ENCODE measurements at places on chromosomes 7 and 10. TPM values are rescaled to one million over a fixed set of nuclear protein-coding genes. Genes with fewer than 3 reads are reported as not detected.

DNA sequence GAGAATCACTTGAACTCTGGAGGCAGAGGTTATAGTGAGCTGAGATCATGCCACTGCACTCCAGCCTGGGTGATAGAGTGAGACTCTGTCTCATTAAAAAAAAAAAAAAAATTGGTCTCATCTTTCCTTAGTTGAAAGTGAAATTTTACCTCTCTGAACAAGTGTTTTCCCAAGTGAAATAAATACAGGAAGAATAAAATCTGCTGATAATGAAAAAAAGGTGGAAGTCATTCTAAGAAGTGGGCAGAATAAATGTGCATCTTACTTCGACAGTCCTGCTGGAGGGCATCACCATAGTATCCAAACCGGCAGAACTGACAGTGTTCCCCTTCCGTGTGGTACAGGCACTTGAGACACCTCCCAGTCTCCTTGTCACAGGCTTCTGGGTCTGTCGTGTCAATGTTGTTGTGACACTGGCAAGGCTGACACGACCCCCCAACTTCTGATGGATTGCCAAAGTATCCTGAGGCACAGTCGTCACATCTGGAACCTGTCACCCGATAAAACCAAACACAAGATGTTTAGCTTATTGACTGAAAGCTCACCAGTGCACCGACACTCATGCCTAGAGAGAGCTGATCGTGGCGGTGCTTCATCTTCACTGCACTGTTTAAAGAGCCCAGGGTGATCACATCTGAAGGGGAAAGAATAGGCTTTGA lies 49.6 kb downstream of the LAMB1 start:
- no peak for DNase-seq
- peaks cover 11% of the 10 kb centered on the region for H3K36me3 ChIP-seq
- no peak overlapping the region for H3K4me3 ChIP-seq
- peak overlapping the region; percentile 23 for H3K27ac ChIP-seq
- peaks cover 29% of the 10 kb centered on the region for H3K4me1 ChIP-seq

GRCh38 chr7:142337054-142338001 lies 79.5 kb upstream of the PRSS58 start:
- H3K4me1 ChIP-seq: no peaks in the 10 kb centered on the region
- H3K36me3 ChIP-seq: no peaks in the 10 kb centered on the region

DNA sequence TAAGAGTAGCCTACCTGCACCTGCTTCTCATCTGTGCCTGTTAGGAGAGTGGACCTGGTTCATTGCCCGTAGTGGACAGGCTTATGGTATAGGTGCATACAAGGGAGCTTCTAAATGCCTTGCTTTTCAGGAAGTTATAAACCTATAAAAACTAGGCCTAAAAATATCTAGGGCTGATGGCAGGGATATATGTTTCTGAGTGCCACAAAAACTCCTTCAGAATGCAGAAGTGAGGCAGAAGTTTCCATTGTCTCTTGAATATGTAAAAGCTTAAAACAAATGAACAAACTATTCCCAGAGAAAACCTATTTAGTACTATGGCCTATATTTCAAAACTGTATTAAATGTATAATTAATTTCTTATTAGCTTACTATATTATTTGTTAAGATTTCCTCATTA lies 91.8 kb downstream of the RNLS start:
- H3K27ac ChIP-seq: no peak overlapping the region
- H3K36me3 ChIP-seq: no peaks in the 10 kb centered on the region
- no peaks in the 10 kb centered on the region for H3K27me3 ChIP-seq

DNA sequence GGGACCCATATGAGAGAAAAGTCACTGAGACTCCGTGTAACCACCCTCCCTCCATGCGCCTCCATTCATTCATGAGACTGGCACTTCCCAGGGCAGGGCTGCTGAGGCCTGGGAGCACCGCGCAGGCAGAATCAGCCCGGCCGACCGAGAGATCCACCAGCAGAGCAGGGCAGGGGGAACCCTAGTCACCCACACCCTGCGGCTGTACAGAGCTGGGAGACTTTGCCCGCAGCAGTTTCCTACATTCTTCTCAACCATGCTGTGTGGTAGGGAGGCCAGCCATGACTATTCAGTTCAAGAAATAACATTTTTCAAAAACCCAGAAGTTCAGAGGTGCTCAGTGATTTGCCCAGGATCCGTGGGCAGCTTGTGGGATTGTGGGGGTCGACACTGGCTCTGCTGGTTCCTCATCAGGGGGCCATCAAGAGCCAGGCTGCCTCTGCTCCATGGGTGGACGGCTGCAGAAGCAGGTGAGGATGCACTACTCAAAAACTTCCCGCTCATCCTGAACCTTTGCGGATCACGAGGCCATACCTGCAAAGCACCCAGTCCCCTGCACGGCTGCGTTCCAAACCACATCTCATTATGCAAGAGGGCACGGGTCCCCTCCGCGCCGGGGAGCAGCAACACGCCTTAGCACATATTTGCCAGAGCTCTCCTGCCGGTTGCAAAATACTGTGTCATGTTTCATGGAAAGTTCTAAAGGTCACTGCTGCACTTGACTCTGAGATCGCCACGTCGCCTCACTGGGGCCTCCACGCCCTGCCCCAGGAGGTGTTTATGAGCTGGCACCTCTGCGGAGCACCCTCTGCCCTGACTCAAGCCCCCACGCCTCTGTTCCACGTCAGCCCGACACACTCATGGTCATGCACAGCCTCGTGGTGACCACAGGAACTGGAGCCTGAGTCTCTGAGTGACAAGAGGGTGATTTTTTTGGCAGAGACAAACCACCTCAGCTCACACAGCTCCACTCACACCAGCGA lies 132.0 kb downstream of the PRKAG2 start:
- H3K36me3 ChIP-seq: no peaks in the 10 kb centered on the region
- peak overlapping the region; percentile 44 for H3K4me3 ChIP-seq
- H3K4me1 ChIP-seq: peaks cover 35% of the 10 kb centered on the region
- H3K27ac ChIP-seq: peak overlapping the region; percentile 60
- H3K27me3 ChIP-seq: no peaks in the 10 kb centered on the region
- DNase-seq: peak; percentile 87

GRCh38 chr10:133445268-133445732 lies 8.4 kb upstream of the SCART1 start:
- H3K27ac ChIP-seq: no peak overlapping the region
- peaks cover 6% of the 10 kb centered on the region for H3K36me3 ChIP-seq
- H3K27me3 ChIP-seq: no peaks in the 10 kb centered on the region
- H3K4me1 ChIP-seq: no peaks in the 10 kb centered on the region

Gene PRKAR2B
- 5.3 TPM for total RNA-seq

DNA sequence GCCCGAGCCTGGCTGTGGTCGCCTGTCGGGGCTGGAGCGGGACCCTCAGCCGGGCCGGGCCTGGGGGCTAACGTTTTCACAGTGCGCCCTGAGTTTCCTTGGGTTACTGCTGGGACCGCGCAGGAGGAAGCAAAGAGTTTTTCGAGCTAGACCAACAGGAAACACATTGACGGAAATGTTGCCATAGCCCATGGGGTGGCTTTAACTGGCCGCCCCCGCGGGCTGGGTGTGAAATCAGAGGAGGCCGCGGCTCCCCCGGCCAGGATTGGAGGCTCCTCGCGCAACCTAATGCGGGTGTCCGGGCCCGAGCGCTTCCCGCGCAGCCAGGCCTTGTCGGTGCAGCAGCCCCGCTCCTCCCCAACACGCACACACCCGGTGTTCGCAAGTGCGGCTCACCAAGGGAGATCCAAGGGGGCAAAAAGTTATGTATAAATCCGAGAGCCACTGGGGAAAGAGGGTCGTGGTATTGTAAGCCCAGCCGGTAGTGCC lies 1.9 kb downstream of the HHEX start:
- no peaks in the 10 kb centered on the region for H3K27me3 ChIP-seq
- peak overlapping the region; percentile 90 for H3K4me3 ChIP-seq
- DNase-seq: no peak
- peak overlapping the region; percentile 41 for H3K27ac ChIP-seq

Gene RET
- not detected for total RNA-seq

Gene GPR146
- total RNA-seq: 9.0 TPM

Gene H2BK1
- total RNA-seq: not detected

- no peaks in the 10 kb centered on the region for H3K27me3 ChIP-seq
- no peaks in the 10 kb centered on the region for H3K36me3 ChIP-seq
- H3K4me3 ChIP-seq: no peak overlapping the region
- DNase-seq: no peak
- H3K4me1 ChIP-seq: no peaks in the 10 kb centered on the region
Observed at GRCh38 chr10:68099736-68100135, 9.6 kb upstream of the MYPN start.

DNA sequence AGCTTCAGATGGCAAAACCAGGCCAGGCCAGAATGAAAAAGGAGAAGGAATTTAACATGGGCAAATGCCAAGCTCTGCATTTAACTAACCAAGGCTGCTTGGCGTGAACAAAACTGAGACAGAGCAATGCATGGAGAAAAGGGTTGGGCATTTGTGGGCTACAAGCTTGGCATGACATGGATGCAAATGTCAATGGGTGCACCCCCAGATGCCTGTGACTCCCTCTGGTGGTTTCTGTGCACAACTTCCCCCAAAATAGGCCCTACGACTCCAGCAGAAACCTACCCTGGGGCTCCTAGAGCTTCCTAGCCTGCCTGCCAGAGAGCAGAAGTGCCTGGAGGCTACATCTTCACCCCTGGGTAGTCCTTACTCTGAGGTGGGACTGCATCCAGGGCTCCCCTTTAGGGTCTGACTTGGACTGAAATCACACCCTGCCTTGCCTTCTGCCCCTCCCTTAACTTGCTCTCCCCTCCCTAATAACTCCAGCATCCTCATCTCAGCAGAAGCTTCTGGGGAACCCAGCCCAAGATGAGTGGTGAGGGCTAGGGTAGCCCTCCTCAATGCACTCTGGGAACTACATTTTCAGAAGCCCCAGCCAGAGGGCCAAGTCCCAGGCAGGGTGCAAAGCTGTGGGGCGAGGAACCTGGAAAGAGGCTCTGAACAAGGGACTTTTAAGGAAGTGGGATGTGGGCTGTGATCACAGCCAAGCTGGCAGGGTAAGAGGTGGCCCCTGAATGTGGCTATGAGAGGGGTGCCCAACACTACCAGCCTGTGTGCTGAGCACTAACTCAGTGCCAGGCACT lies 11.3 kb downstream of the GPRIN2 start:
- H3K4me1 ChIP-seq: peaks cover 21% of the 10 kb centered on the region
- no peak for DNase-seq
- no peaks in the 10 kb centered on the region for H3K36me3 ChIP-seq
- no peak overlapping the region for H3K4me3 ChIP-seq
- H3K27ac ChIP-seq: peak overlapping the region; percentile 5

Gene HSPA14
- total RNA-seq: 7.7 TPM

Gene BEND7
- total RNA-seq: 38.5 TPM

DNA sequence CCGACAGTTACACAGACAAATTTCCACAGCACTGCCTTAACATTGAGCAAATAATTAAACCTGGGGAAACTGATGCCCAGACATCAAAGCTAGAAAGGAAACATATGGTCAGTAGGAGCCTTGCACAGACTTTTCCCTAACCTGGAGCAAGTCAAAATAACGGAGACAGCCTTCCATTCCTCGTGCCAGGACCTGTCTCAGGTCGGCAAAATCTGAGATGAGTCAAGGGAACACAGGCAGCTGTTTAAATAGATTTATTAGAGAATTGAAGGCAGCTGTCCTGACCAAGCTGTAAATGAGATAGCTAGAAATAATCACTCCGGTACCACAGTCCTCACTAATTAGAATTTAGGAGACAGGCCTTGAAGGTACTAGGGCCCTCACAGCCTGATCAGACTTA lies 81.2 kb downstream of the RAMP3 start:
- no peaks in the 10 kb centered on the region for H3K36me3 ChIP-seq
- DNase-seq: no peak

Gene TDRD1
- total RNA-seq: not detected

- no peak overlapping the region for H3K27ac ChIP-seq
- H3K4me1 ChIP-seq: no peaks in the 10 kb centered on the region
- no peaks in the 10 kb centered on the region for H3K27me3 ChIP-seq
- no peak overlapping the region for H3K4me3 ChIP-seq
- H3K36me3 ChIP-seq: peaks cover 3% of the 10 kb centered on the region
Observed at GRCh38 chr7:120833546-120833945, 24.4 kb downstream of the TSPAN12 start.

DNA sequence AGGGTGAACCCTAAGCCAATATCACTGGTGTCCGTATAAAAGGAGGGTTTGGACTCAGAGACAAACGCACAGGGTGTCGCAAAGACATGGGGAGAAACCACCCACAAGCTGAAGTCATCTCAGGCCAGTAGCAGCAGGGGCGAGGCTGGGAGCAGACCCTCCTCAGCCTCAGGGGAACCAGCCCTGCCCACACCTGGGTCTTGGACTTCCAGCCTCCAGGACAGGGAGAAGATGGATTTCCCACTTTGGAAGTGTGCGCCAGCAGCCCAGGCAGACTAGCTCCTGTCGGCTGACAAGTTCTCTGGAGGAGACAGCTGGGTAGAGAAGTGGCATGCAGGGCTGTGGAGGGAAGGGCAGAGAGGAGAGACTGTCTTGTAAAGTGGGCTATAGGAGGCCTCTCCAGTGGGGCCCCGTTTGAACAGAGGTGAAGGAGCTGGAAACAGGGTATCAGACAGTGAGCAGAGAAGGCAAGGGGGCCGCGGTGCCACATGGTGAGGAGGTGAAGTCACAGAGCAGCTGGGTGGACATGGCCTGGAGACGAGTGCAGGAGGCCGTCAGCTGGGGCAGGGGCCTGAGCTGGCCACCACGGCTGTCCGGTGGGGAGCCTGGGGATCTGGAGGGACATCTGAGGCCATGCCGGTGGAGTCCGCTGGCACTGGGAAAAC lies 475.6 kb downstream of the PTPRN2 start:
- H3K4me3 ChIP-seq: no peak overlapping the region
- no peak for DNase-seq
- H3K36me3 ChIP-seq: no peaks in the 10 kb centered on the region
- no peak overlapping the region for H3K27ac ChIP-seq

Gene HMX3
- not detected for total RNA-seq

GRCh38 chr10:100153239-100153825 lies 32.5 kb downstream of the ERLIN1 start:
- no peaks in the 10 kb centered on the region for H3K27me3 ChIP-seq
- H3K36me3 ChIP-seq: peaks cover 40% of the 10 kb centered on the region
- no peaks in the 10 kb centered on the region for H3K4me1 ChIP-seq
- no peak overlapping the region for H3K27ac ChIP-seq

- H3K4me1 ChIP-seq: no peaks in the 10 kb centered on the region
- H3K27ac ChIP-seq: no peak overlapping the region
- no peaks in the 10 kb centered on the region for H3K36me3 ChIP-seq
Observed at GRCh38 chr7:20197837-20198236, 19.3 kb downstream of the MACC1 start.

Gene C10orf62
- total RNA-seq: 1.2 TPM

Gene SLC26A3
- total RNA-seq: not detected

Gene SPDYE9
- not detected for total RNA-seq

Gene ZNF479
- total RNA-seq: not detected

GRCh38 chr10:133361227-133361626 lies 3.4 kb upstream of the FUOM start:
- peaks cover 3% of the 10 kb centered on the region for H3K4me1 ChIP-seq
- no peaks in the 10 kb centered on the region for H3K27me3 ChIP-seq
- DNase-seq: no peak

Gene CDH23
- 10.6 TPM for total RNA-seq

- H3K4me1 ChIP-seq: peaks cover 17% of the 10 kb centered on the region
- H3K27ac ChIP-seq: no peak overlapping the region
- no peak overlapping the region for H3K4me3 ChIP-seq
- no peak for DNase-seq
- H3K27me3 ChIP-seq: no peaks in the 10 kb centered on the region
Observed at GRCh38 chr7:2730846-2731770, 43.1 kb downstream of the AMZ1 start.
